ENCODE measurements at places on chromosomes 5 and 9. TPM values are rescaled to one million over a fixed set of nuclear protein-coding genes. Genes with fewer than 3 reads are reported as not detected.

DNA sequence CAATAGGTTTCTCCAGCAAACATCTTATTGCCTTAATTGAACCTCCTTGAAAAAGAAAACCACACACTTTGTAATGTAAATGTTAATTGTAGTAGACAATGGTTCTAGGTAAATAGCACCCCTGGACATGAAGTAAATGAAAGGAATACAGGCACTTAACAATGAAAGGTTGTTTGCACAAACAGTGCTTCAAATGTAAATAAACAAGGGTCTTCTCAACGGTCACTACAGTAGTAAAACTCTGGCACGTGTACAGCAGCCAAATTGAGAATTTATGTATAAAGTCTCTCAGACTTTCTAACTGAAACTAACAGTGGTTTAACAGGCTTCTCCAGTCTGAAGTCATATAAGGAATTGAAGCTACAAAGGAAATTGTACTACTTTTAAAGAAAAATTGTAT lies 218.3 kb downstream of the MEF2C start:
- H3K36me3 ChIP-seq, result no peaks in the 10 kb centered on the region
- peaks cover 63% of the 10 kb centered on the region for H3K27me3 ChIP-seq
- H3K27ac ChIP-seq, result no peak overlapping the region
- H3K4me1 ChIP-seq, result peaks cover 34% of the 10 kb centered on the region
- DNase-seq, result no peak

DNA sequence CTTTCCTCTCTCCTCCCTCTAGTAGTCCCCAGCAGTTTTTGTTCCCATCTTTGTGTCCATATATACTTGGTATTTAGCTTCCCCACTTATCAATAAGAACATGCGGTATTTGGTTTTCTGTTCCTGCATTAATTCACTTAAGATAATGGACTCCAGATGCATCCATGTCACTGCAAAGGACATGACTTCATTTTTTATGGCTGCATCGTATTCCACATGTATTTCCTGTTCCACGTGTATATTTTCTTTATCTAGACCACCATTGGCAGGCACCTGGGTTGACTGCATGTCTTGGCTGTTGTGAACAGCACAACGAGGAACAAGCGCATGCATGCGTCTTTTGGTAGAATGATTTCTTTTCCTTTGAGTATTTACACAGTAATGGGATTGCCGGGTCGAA lies 6.2 kb downstream of the ZNF79 start:
- H3K36me3 ChIP-seq, result peaks cover 55% of the 10 kb centered on the region
- H3K27me3 ChIP-seq, result no peaks in the 10 kb centered on the region
- peaks cover 18% of the 10 kb centered on the region for H3K4me1 ChIP-seq
- no peak for DNase-seq

- H3K36me3 ChIP-seq, result no peaks in the 10 kb centered on the region
- H3K4me3 ChIP-seq, result no peak overlapping the region
- no peaks in the 10 kb centered on the region for H3K27me3 ChIP-seq
- no peak for DNase-seq
These were observed 24.3 kb upstream of the PLIN2 start for GRCh38 chr9:19151425-19152159.

GRCh38 chr5:142661957-142662356 lies 23.9 kb downstream of the FGF1 start:
- no peak overlapping the region for H3K27ac ChIP-seq
- no peak overlapping the region for H3K4me3 ChIP-seq

Gene SPINK13
- total RNA-seq, result not detected

Gene ENTPD2
- total RNA-seq, result not detected

DNA sequence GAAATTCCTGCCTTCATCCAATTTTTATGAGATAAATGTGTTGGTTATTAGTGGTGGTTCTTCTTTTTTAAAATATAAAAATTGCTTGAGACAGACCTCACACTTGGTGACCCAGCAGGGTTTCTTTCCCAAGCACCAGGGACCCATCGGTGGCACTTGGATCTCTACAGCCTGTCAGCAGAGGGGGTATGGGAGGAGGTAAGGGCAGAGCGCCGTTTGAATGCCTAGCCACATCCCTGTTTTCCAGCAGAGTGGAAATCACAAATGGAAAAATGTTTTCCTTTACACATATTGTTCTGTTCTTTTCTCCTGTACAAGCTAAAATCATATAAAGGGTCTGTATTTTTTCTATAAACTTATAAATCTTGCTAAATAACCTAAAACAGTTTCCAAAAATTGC lies 248.0 kb downstream of the NR3C1 start:
- H3K36me3 ChIP-seq, result no peaks in the 10 kb centered on the region
- no peaks in the 10 kb centered on the region for H3K4me1 ChIP-seq
- H3K4me3 ChIP-seq, result no peak overlapping the region
- H3K27me3 ChIP-seq, result no peaks in the 10 kb centered on the region
- DNase-seq, result no peak

Gene TMC1
- not detected for total RNA-seq

GRCh38 chr5:58458743-58459145 lies 1.1 kb downstream of the PLK2 start:
- no peaks in the 10 kb centered on the region for H3K27me3 ChIP-seq
- H3K27ac ChIP-seq, result no peak overlapping the region
- H3K4me3 ChIP-seq, result peak overlapping the region; percentile 93

DNA sequence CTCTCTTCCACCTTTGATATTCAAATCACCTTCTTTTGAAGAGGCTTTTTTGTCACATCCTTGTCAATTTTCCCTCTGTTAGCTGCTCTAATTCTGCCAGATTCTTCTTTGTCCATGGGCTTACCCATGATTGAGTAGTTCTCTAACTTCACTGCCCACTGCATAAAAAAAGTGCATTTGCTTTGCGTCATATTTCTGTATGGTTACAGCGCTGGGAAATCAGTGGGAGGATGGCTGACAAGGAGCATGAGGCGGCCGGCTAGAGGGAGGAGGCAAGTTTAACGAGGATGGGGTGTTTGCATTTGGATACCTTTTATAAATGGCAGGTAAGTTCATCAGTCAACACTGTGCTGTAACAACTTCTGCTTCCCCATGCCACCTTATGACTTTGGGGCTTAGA lies 116.5 kb upstream of the LHFPL2 start:
- H3K4me3 ChIP-seq, result no peak overlapping the region
- H3K27ac ChIP-seq, result no peak overlapping the region
- no peaks in the 10 kb centered on the region for H3K27me3 ChIP-seq
- no peak for DNase-seq

DNA sequence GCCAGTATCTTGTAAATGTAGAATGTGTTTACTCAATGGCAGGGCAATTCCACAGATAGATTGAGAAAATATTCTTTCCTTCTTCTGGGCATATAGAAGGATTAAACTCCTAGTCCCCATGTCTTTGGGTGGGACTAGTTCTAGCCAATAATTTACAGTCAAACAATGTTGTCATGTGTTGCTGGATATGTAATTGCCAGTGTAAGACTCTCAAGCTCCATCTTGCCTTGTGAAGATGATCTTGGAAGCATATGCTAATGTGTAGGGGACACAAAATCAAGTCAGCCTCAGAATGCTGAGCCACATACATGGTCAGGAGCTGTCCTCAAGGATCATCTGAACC lies 386.9 kb downstream of the CETN3 start:
- no peak for DNase-seq
- H3K4me1 ChIP-seq, result no peaks in the 10 kb centered on the region
- no peak overlapping the region for H3K27ac ChIP-seq
- no peaks in the 10 kb centered on the region for H3K36me3 ChIP-seq

- peak; percentile 32 for DNase-seq
- H3K4me1 ChIP-seq, result peaks cover 12% of the 10 kb centered on the region
- no peak overlapping the region for H3K4me3 ChIP-seq
These were observed 185.9 kb downstream of the ERCC6L2 start for GRCh38 chr9:96061293-96061987.

- H3K36me3 ChIP-seq, result no peaks in the 10 kb centered on the region
- no peak for DNase-seq
- H3K4me3 ChIP-seq, result no peak overlapping the region
- H3K4me1 ChIP-seq, result no peaks in the 10 kb centered on the region
- peaks cover 3% of the 10 kb centered on the region for H3K27me3 ChIP-seq
These were observed 47.2 kb downstream of the OR2K2 start for GRCh38 chr9:111282845-111283244.

- H3K27me3 ChIP-seq, result no peaks in the 10 kb centered on the region
- no peaks in the 10 kb centered on the region for H3K4me1 ChIP-seq
- no peak overlapping the region for H3K4me3 ChIP-seq
- no peaks in the 10 kb centered on the region for H3K36me3 ChIP-seq
- DNase-seq, result no peak
These were observed 296.6 kb downstream of the FBXL7 start for GRCh38 chr5:15796557-15796956.

DNA sequence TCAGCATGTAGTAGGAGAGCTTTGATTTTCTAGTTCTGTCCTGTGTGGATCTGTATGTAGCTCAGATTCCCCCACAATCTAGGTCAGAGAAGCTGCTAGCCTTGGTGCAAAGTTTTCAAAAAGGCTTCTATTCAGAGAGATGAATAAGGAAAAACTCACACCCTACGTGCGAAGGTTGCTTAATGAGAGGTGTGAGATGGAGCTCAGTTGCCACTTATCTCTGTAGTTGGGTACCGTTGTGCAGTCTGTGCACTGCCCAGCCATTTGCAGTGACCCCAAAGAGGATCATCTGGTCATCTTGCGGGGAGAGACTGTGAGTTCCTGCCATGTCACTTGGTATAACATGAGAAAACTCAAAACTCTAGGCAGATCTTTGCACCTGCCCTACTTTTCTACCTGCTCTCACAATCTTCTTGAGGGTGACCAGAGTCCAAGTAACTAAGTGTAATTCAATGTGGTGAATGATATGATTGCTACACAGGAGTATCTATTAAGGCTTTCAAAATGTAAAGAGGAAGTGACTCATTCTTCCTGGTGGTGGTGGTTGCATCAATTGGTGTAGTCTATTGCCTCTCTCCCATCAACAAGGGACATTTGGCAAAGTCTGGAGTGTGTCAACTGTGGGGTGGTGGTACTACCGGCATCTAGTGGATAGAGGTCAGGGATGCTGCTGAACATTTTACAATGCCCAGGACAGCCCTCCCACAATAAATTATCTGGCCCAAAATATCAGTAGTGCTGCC lies 65.2 kb downstream of the TMC1 start:
- H3K4me1 ChIP-seq, result peaks cover 13% of the 10 kb centered on the region
- no peaks in the 10 kb centered on the region for H3K27me3 ChIP-seq
- H3K27ac ChIP-seq, result no peak overlapping the region
- no peaks in the 10 kb centered on the region for H3K36me3 ChIP-seq

DNA sequence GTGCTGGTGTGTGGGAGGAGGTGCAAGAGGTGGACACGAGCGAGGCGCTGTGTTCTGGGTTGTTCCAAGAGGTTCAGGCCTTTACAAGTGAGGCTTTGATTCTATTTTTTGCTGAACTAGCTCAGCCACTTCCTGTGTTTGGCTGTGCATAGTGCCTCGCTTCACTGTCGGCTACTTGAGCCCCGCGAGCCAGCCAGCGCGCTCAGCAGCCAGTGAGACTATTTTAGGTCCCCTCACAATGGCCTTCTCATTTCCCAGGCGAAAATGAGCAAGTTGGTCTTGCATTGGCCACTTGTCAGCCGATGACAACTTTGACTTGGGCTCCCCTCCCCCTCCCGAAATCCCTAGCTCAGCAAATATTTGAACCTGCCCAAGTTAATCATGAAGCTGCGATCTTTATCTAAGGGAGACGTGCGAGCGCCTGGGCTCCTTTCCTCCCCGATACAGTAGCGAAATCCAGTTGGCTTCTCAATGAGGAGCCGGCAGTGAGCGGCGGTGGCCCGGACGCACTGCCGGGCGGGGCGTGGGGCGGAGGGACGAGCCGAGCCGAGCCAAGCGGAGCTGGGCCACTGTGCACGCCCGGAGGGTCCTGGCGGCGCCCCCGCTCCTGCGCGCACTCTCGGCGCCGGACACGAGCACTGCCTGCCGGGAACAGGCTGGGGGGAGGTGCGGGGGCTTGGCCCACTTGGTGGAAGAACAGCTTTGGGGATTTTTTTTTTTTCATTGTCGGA lies 72.6 kb downstream of the PIK3R1 start:
- peaks cover 41% of the 10 kb centered on the region for H3K36me3 ChIP-seq
- H3K27ac ChIP-seq, result peak overlapping the region; percentile 45
- peak overlapping the region; percentile 65 for H3K4me3 ChIP-seq
- H3K4me1 ChIP-seq, result peaks cover 46% of the 10 kb centered on the region
- peak; percentile 35 for DNase-seq

DNA sequence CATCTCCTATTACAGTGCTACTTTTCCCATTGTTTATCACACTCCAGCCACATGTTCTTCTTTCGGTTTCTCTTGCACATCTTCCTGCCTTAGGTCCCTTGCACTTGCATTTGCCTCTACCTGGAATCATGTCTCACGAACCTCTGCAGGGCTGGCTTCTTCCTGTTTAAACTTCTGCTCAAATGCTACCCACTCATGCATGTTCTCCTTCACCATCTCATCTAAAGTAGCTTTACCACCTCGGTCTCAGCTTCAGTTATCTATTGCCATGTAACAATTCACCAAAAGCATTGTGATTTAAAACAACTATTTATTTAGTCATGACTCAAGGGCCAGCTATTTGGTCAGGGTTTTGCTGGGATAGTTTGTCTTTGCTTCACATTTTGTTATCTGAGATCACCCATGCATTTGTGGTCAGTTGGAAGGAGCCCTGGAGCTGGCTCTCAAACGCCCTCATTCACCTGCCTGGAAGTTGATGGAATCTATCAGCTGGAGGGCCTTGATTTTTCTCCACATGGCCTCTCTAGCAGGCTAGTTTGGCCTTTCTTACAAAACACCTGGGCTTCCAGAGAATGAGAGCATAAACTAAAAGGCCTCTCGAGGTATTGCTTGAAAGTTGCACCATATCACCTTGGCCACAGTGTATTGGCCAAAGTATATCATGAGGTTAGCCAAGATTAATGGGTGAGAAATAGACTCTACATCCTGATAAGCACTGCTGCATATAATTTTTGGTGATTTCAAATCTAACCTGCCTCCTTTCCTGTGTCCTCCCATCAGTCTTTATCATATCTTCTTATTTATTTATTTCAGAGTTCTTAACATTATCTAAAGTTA lies 21.4 kb downstream of the SPINK1 start:
- H3K27me3 ChIP-seq, result no peaks in the 10 kb centered on the region
- no peak for DNase-seq
- no peak overlapping the region for H3K27ac ChIP-seq
- H3K4me1 ChIP-seq, result no peaks in the 10 kb centered on the region

DNA sequence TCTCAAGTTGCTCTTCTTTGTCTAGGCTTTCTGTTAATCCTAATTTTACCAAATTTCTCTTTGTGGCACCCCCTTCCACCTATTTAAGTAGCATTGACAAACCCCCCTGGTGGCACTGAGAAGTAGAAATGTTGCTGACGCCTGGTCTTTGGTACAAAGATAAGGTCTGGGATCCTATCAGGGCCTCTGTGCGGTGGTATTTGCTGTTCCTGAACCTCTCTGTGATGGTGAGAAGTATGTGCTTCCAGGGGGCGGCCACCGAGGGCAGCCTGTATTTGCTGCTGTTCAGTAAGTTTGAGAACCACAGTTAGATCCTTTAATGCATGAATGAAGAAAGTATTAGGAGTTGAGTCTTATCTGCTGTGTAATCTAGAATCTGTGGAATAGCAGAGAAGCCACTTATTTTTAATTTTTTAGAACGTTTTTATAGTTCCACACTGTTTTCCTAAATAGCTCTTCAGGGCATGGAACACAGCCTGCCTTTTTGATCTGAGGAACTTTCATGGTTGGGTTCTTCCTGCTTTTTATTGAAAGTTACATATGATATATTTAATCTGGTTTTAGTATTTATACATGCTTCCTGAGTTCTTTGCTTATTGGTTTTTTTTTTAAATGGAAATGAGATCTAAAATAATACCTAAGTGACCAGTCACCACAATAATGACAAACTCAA lies 124.2 kb downstream of the TRIO start:
- no peak for DNase-seq
- H3K27me3 ChIP-seq, result peaks cover 18% of the 10 kb centered on the region
- peaks cover 5% of the 10 kb centered on the region for H3K4me1 ChIP-seq
- no peaks in the 10 kb centered on the region for H3K36me3 ChIP-seq
- H3K27ac ChIP-seq, result no peak overlapping the region

GRCh38 chr9:706606-707459 lies 134.7 kb upstream of the DMRT1 start:
- H3K27me3 ChIP-seq, result peaks cover 3% of the 10 kb centered on the region
- H3K4me1 ChIP-seq, result peaks cover 2% of the 10 kb centered on the region
- no peak overlapping the region for H3K27ac ChIP-seq
- no peak for DNase-seq
- H3K36me3 ChIP-seq, result peaks cover 6% of the 10 kb centered on the region

Gene SLC6A19
- total RNA-seq, result not detected

All from CD4-positive, alpha-beta T cell (primary cell).